ENCODE measurements at places on chromosomes 4 and X.

GRCh38 chr4:537436-538264 is 38.4 kb downstream of the TMEM271 start:
- no peak for DNase-seq

DNA sequence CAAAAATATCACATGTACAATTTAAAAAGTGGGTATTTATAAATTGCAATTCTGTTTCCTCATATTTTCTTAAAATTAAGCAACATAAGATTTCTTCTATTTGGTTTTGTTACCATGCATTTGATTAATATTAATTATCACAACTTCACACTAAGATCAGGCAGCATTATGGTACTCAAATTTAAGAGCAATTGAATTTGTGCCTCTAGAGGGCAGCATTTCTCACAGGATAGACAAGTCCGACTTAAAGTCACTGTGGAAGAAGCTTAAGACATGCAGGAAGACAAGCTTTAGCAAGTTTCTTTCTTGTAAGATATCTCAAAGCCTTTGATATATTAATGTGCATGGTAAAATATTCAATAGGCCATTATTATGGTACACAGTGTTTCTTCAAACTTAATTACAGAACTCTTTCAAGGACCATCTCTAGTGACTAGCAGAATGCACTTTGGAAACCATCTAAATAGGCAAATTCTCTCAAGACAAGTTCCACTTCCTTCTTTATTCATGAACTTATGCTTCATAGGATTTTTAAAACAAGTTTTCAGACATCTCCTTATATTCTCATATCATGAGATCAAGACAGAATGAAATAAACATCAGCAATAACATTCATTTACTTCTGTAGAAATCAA is 35.0 kb downstream of the FBXW7 start:
- no peak for DNase-seq

DNA sequence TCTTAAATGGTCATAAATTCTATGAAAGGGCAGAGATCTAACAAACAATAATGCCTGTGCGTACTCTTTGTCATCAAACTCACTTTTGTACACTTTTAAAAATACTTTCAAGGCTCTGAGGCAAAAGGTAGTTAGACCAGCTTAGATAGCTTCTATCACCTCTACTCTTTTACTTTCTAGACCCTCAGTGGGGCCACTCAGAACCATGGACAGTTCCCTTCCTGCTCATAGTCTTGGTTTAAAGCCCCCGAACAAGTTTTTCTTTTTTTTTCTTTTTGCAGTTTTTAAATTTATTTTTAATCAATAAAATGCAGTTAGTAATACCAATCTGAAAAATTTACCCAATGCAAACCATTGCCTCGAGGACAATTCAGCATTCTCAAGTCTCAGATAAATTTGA is 460.5 kb upstream of the CNKSR2 start:
- no peak for DNase-seq

DNA sequence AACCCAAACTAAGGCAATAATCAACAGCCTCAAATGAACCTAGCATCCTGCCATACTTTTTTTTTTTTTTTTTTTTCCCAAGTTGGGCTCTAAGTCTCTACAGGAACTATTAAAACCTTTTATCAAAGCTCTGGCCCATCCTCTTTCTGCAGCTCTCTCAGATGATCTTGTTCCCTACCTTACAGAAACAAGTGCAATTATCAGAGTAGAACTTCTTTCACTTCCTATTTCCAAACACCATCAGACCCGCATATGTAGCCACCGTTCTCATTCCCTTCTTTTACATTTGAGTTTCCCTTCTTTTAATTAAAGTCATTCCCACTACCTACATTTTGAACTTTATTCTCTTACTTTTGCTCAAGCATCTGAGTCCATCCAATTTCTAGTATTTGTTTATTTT is 690.6 kb downstream of the DMD start:
- DNase-seq = no peak

GRCh38 chrX:138986866-138987265 is 275.3 kb upstream of the FGF13 start:
- no peak for DNase-seq

DNA sequence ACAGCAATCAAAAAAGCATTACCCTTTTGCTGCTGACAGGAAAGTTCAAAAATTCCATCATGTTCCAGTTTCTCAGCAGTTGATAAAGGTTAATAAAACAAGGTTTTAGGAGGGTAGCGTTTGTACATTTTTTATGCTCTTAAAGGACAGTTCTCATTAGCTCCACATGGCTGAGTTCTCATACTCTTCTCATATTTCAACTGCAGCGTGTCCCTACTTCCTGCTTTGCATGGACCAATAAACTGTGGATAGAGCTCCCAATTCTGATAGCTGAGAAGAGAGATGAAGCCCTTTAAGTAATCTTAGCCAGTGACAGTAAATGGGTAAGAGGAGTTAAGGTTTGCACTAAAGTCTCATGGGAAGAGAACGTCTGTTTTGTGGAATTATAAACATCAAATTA is 53.5 kb downstream of the SPANXA2 start:
- DNase-seq = no peak

DNA sequence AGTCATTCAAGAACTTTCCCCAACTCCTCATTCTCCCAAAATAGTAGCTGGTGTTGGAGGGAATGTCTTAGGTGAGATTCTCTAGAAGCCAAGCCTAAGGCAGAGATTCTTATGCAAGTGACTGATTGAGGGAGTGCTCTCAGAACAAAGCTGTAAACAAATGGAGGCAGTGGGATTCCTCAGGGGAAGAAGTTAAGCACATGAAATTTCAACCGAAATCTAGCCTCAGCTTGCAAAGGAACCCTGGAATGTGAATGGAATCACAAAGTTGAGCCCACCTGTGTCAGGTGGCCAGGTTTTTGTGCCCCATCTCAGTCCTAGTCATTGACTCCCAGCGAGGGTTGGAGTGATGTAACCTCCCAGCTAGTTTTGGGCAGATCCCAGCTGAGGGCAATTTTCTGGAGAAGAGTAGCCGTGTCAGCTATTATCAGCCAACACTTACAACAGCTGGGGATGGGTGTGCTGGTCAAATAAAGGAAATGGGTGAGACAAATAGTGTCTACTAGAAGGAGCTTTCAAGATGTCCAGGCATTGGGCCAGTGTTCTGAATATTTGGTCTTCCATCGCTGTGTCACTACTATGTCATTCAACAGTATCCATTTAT is 29.7 kb upstream of the FGF2 start:
- DNase-seq = no peak

GRCh38 chr4:92305148-92305877 is 1.5 kb downstream of the GRID2 start:
- DNase-seq = no peak

- no peak for DNase-seq
Measured at GRCh38 chr4:56348576-56348975, 38.7 kb downstream of the AASDH start.

GRCh38 chr4:146224326-146224966 is 10.1 kb downstream of the REELD1 start:
- DNase-seq = no peak

DNA sequence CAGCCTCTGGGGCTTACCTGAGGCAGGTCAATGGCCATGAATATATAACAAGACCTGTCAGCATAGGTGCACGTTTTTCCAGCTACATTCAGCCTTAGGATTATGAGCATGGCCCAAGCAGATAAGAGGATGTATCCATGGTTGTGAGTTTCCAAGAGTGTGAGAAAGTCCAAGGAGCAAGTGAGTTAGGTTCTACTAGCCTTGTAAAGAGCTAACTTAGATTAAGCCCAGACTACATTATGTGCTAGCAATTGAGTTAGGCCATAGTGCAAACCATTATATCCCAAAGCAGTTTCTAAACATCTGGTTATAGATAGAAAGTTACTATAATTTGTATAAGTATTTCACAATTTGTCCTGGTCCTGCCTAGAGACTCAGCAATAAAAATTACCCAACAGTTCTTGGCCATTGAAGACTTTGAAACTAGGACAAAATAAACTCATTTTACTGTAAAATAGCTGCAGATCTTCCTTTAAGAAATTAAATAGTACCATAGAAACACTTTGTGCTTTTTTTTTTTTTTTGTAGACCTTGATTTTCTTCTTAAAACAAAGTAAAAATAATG is 312.0 kb downstream of the CAMK2D start:
- DNase-seq = no peak

GRCh38 chrX:129665916-129666644 is 11.3 kb upstream of the APLN start:
- DNase-seq = no peak

- DNase-seq = no peak
Measured at GRCh38 chr4:182928061-182928460, 10.9 kb upstream of the DCTD start.

DNA sequence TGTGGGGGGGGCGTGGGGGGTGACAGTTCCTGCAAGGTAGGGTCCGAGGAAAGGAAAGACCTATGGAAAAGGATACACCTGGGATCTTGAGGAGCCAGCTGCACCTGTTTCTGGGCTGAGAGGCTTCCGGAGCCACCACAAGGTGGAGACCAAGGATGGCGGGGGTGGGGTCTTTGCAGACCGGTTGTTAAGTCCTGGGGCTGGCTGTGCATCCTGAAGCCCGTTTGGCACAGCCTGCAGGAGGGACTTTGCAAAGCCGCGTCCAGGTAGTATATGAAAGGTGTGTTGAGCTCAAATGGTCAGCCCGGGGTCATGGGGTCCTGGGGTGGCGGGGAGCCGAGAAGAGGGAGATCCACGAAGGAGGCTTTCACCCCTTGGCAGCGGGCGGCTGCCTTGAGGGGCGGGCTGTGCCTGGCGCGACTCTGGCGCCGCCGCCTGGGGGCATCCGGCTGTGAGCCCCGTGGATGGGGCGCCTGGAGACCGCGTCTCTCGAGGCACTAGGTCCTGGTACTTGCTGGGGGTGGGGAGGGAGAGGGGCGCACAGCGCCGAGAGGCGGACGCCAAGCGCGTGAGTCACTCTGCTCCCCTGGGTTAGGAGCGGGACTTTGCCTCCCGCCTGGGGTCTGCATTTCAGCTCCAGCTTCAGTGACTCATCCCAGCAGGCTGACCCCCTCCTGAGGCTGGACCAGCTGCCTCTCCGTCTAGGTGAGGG is 58.2 kb upstream of the DYNLT3 start:
- no peak for DNase-seq

DNA sequence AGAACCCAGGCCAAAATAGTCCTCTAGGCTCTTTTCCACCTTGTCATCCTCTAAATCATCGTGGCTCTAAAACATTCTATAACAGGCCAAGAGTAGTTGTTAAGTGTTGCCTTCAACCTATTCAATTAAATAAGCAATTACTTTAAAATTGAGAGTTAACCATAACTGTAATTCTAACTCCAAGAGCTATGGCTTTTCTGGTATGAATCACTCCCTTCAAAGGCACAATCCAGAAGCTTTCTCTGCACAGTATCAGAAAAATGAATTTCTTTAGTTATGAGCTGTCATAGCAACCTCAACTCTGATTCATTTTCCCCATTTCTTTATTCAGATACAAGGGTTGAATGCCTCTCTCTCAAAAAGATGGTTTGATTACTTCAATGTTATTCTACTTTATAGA is 21.7 kb downstream of the INPP4B start:
- DNase-seq = no peak

GRCh38 chr4:154406018-154406795 is 85.4 kb downstream of the DCHS2 start:
- no peak for DNase-seq

GRCh38 chr4:113435893-113436292 is 325.6 kb downstream of the CAMK2D start:
- no peak for DNase-seq

DNA sequence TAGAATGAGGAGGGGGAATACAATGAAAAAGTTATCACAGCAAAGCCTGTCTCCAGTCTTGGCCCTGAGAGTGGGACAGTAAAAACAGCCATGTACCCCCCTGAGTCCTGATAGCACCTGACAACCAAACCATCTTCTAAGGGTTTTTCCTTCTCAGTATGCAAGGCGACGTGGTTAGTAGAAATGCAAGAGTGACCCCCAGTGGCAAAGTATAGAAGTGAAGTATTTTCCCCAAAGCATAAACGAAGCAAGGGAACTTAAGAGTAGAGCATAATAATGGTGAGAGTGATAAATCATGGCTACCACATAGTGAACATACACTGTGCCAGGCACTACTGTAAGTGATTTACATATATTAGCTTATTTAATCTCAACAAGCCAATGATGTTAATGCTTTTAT is 52.8 kb downstream of the FAM47C start:
- no peak for DNase-seq

DNA sequence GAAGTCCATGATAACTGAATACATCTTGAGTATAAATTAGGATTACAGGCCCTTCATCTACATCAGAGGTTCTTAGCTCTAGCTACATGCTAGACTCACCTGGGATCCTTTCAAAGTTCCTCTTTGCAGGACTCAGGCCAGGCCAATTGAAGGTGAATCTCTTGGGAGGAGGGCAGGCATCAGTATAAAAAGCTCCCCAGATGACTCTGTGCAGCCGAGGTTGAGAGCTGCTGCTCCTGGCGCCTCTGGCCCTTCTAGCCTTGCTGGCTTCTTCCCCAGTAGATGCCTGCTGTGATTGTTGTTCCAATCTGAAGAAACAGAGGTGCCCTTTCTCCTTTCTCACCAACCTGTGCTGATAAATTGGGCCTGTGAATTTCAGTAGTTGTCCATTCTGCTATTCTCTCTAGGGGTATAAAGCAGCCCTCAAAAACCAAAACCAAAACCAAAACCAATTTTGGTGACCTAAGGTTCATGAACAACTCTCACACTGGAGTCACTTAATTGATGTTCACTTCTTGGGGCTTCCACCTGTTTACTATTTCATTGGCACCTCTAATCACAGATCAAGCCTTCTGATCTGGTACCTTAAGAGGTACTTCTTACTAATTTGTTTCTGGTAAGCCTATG is 78.7 kb downstream of the SUPT20HL2 start:
- DNase-seq = no peak

Measured in stimulated activated CD8-positive, alpha-beta memory T cell treated with anti-CD3 and anti-CD28 coated beads, Interleukin-7, amount 100 ng/mL, for 24 hours (primary cell).